Heart left ventricle (tissue), 16 donors: ENCODE measurements at places on chromosomes 1 and 21. TPM values are rescaled to one million over a fixed set of nuclear protein-coding genes. Genes with fewer than 3 reads are reported as not detected.

GRCh38 chr1:36161641-36162531 lies 5.9 kb downstream of the MAP7D1 start:
- no peaks in the 10 kb centered on the region for H3K36me3 ChIP-seq
- peak; percentile 60 for DNase-seq
- peaks cover 66% of the 10 kb centered on the region for H3K4me1 ChIP-seq
- no peaks in the 10 kb centered on the region for H3K27me3 ChIP-seq
- H3K27ac ChIP-seq = peak overlapping the region; percentile 100

GRCh38 chr1:228147768-228148167 lies 2.0 kb upstream of the GJC2 start:
- H3K36me3 ChIP-seq = peaks cover 37% of the 10 kb centered on the region
- peak overlapping the region; percentile 83 for H3K27ac ChIP-seq
- no peak for DNase-seq
- peaks cover 19% of the 10 kb centered on the region for H3K4me1 ChIP-seq

GRCh38 chr1:35857830-35858229 lies 25.2 kb upstream of the AGO1 start:
- no peak overlapping the region for H3K4me3 ChIP-seq
- no peak for DNase-seq
- peaks cover 34% of the 10 kb centered on the region for H3K36me3 ChIP-seq
- H3K4me1 ChIP-seq = no peaks in the 10 kb centered on the region
- no peak overlapping the region for H3K27ac ChIP-seq

Gene AADACL4
- not detected for polyA plus RNA-seq

DNA sequence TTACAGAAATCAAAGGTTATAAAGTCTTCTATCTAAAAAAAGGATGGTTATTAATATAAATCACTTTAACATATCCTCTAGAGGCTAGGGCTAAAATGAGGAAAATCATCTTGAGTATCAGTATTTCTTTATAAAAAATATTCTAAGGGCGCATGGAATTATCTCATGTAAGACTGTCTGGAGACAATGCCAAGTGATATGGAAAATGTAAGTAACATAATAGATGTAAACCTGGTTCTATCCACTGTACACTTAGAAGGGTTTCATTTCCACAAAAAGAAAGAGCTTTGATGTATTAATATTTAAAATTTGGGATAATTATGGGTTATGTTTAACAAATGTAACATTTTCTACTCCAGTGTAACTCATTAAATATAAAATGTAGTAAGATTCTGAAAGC lies 95.9 kb upstream of the DPH5 start:
- no peaks in the 10 kb centered on the region for H3K27me3 ChIP-seq
- DNase-seq = no peak
- H3K4me1 ChIP-seq = no peaks in the 10 kb centered on the region

Gene ENAH
- polyA plus RNA-seq = 17.0 TPM

- no peaks in the 10 kb centered on the region for H3K27me3 ChIP-seq
- DNase-seq = no peak
- no peaks in the 10 kb centered on the region for H3K4me1 ChIP-seq
- no peak overlapping the region for H3K4me3 ChIP-seq
- H3K27ac ChIP-seq = no peak overlapping the region
These were observed 469.2 kb downstream of the SMYD3 start for GRCh38 chr1:246037832-246038231.

Gene FAM177B
- not detected for polyA plus RNA-seq

Gene CD58
- 39.1 TPM for polyA plus RNA-seq

DNA sequence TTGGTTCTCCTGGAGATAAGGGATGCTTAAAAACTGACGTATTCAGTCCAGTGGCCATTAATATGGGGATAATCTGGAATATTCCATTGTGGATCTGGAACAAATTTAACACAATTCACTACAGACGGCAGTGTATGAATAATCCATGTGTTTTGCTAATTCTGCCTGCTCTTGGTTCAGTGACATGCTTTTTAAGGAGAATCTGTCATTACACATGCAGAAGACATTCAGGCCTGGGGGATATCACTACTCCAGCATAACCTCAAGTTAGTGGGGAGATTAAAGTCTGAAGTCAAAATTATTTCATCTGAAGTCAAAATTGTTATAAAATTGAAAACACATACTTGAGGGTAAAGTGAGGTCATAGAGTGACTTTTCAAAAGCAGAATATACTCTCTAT lies 789.3 kb downstream of the USP25 start:
- no peak overlapping the region for H3K4me3 ChIP-seq
- H3K27ac ChIP-seq = no peak overlapping the region

DNA sequence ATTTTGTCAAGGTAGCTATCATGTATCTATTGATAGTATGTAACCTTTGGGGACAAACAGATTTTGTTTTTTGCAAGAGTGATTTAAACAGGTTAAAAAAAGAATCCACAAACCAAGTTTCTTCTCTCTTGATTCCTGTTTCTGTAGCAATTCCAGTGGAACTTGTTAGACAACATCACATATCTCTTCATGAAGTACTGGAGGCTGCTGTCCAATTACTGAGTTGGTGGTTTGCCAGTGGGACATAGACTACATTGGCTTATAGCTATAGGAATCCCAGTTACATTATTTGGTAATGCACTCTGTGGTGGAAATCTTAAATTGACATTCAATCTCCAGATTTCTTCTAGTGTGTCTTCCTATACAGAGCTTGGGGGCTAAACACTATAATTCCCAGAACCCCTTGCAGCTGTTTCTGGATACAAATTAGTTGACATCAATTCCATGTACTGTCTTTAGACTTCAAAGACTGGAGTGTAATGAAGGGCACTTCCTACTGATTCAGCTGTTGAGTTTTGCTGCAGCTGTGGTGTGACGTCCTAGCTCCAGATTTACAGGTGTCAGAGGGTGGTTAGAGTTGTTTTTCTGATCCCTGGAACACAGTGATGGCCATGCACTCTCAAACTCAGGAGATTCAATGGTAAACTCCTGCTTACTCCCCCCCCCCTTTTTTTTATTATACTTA lies 29.4 kb upstream of the GCLM start:
- no peaks in the 10 kb centered on the region for H3K27me3 ChIP-seq
- DNase-seq = no peak
- H3K36me3 ChIP-seq = no peaks in the 10 kb centered on the region
- no peak overlapping the region for H3K4me3 ChIP-seq
- H3K4me1 ChIP-seq = no peaks in the 10 kb centered on the region

Gene BEST4
- 0.11 TPM for polyA plus RNA-seq

DNA sequence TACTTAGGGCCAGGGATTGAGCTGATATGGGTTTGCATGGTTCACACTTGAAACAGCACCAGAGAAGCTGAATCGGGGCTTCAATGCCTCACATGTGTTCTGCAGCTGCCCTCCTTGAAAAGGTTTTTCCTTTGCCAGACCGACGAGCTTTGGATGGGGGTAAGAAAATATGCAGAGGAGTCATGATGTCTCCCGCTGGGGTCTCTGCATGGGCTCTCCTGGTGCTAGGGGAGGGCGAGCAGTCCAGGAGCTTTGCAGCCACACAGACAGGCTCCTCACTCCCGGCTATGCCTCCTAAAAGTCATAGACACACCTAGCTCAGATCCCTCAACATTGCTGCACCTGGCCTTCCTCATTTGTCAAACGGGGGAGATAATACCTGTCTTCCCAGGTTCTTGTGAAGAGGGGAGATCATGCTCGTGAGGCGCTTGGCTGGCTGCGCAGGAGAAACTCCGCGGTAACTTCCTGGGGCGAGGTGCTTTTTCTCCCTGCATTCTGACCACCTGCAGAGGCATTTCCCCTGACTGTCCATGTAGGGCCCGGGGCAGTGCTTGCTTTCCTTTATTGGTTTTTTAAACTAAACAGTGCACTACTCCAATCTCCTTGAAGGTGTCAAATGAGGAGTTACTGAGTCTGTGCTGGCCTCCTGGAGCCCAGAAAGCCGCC lies 112.4 kb downstream of the PLXNA2 start:
- no peaks in the 10 kb centered on the region for H3K36me3 ChIP-seq
- H3K27me3 ChIP-seq = no peaks in the 10 kb centered on the region
- H3K4me1 ChIP-seq = peaks cover 8% of the 10 kb centered on the region
- DNase-seq = no peak
- no peak overlapping the region for H3K27ac ChIP-seq
- no peak overlapping the region for H3K4me3 ChIP-seq

DNA sequence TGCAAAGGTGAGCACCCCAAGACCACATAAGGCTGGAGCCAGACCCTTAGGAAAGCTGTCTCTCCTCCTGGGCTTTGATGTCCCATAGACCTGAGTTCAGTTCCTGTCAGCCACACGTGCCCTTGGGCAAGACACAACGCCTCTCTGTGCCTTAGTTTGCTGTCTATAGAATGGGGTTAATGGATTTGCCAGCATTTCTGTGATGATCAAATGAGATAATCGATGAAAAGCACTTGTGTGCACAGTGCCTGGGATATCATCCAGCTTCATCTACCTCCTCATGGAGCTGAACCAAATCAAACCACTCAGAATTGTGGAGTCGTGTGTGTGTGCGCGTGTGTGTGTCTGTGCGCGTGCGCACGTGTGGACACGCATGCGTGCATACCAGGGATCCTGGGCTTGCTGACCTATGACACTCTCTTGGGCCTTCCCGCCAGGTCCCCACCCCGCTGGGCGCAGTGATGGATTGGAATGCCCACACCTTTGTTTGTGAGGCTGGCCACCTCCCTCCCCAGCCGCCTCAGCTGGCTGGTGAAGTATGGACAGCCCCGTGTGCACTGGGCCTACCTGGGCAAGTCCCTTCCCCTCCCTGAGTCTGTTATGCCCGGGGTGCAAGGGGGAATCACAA lies 5.2 kb downstream of the TTC22 start:
- no peak for DNase-seq
- no peak overlapping the region for H3K4me3 ChIP-seq
- H3K27ac ChIP-seq = no peak overlapping the region

DNA sequence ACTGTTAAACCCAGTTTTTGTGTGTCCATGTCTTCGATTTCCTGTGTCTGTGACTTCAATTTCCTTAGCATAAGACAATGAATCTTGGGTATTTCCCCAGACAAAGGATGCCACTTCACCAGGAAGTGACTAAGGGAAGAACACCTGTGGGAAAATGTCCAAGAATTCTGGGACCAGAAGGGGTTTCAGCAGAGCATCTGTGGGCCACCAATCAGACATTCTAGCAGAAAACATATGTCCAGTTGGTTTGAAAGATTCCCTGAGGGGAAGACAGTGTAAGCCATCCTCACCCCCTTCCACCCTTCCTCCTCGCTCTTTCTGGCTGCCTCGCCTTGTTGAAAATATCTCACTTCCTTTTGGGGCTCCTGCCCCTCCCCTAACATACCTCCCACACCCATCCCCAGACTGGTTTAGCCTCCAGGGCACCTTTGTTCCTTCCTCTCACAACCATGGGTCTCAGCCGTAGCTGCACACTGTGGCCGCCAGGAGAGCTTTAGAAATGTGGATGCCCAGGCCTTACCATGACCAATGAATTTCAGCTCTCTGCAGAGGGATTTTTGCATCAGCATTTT lies 25.5 kb upstream of the IFNAR1 start:
- no peak overlapping the region for H3K4me3 ChIP-seq
- H3K4me1 ChIP-seq = peaks cover 36% of the 10 kb centered on the region
- no peak overlapping the region for H3K27ac ChIP-seq
- no peaks in the 10 kb centered on the region for H3K27me3 ChIP-seq
- H3K36me3 ChIP-seq = peaks cover 5% of the 10 kb centered on the region

- no peak for DNase-seq
- H3K27me3 ChIP-seq = no peaks in the 10 kb centered on the region
- H3K4me3 ChIP-seq = no peak overlapping the region
- H3K27ac ChIP-seq = no peak overlapping the region
- no peaks in the 10 kb centered on the region for H3K4me1 ChIP-seq
These were observed 17.2 kb downstream of the DAP3 start for GRCh38 chr1:155706139-155706538.

- DNase-seq = no peak
- no peaks in the 10 kb centered on the region for H3K27me3 ChIP-seq
- no peaks in the 10 kb centered on the region for H3K4me1 ChIP-seq
- no peak overlapping the region for H3K27ac ChIP-seq
These were observed 3.0 kb upstream of the TMEM54 start for GRCh38 chr1:32903991-32904785.

DNA sequence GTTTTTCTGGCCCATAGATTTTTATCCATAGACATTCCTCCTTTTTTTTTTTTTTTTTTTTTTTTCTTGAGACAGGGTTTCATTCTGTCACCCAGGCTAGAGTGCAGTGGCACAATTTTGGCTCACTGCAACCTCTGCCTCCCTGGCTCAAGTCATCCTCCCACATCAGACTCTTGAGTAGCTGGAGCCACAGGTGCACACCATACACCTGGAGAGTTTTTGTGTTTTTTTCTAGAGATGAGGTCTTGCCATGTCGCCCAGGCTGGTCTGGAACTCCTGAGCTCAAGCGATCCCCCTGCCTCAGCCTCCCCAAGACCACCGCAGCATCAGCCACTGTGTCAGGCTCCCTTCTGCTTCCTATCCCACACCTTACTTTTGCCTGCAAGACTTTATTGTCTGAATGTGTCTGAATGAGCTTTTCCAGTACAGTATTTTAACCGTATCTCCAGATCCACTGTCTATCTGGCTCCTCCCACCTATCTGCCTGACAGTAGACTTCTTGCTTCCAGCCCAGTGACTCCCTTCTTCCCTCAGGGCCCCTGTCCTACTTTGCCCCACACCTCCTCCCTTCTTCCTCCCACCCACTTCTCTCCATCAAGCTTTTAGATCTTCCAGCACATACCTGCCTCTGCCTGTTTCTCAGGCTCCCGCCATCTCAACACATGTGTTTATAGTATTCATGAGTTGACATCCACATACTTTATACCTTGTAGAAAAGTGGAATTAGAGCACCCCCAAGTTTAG lies 6.1 kb downstream of the C1orf21 start:
- no peak overlapping the region for H3K27ac ChIP-seq
- peaks cover 31% of the 10 kb centered on the region for H3K4me1 ChIP-seq
- H3K27me3 ChIP-seq = no peaks in the 10 kb centered on the region
- H3K36me3 ChIP-seq = no peaks in the 10 kb centered on the region

- H3K27me3 ChIP-seq = no peaks in the 10 kb centered on the region
- no peaks in the 10 kb centered on the region for H3K36me3 ChIP-seq
- DNase-seq = peak; percentile 37
- H3K4me3 ChIP-seq = no peak overlapping the region
These were observed 10.7 kb downstream of the SPATC1L start for GRCh38 chr21:46173573-46173972.

DNA sequence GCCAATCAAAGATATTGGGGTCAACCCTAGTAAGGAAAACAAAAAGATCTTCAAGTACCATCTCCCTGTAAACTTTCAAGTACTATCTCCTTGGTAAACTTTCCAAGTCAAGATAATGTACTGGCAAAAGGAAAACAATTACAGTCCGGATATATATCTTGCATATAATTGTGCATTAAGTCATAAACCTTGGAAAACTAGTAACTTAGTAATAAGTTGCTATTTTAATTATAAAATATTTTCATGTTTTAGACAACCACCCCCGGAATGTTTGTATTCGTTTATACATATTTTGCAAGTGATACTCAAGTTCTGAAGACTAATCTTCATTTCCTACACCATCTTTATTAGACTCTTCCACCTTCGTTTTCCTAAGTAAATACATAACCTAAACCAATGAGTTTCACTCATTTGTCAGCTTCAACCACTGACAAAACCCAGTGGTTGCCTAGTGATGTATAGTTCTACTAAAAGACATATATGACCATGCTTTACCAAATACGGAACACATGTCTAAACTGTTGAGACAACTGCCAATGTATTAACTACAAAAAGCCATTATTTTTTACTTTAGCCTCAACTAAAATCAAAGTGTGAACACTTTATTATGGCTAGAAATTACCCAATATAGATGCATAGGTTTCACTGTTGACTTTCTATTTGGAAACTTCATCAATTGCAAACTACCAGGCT lies 1.7 kb downstream of the AKT3 start:
- H3K36me3 ChIP-seq = no peaks in the 10 kb centered on the region
- H3K27ac ChIP-seq = no peak overlapping the region
- no peak for DNase-seq
- peak overlapping the region; percentile 82 for H3K4me3 ChIP-seq
- peaks cover 21% of the 10 kb centered on the region for H3K4me1 ChIP-seq
